Central memory CD8-positive, alpha-beta T cell (primary cell): ENCODE measurements at places on chromosomes 12 and 14.

DNA sequence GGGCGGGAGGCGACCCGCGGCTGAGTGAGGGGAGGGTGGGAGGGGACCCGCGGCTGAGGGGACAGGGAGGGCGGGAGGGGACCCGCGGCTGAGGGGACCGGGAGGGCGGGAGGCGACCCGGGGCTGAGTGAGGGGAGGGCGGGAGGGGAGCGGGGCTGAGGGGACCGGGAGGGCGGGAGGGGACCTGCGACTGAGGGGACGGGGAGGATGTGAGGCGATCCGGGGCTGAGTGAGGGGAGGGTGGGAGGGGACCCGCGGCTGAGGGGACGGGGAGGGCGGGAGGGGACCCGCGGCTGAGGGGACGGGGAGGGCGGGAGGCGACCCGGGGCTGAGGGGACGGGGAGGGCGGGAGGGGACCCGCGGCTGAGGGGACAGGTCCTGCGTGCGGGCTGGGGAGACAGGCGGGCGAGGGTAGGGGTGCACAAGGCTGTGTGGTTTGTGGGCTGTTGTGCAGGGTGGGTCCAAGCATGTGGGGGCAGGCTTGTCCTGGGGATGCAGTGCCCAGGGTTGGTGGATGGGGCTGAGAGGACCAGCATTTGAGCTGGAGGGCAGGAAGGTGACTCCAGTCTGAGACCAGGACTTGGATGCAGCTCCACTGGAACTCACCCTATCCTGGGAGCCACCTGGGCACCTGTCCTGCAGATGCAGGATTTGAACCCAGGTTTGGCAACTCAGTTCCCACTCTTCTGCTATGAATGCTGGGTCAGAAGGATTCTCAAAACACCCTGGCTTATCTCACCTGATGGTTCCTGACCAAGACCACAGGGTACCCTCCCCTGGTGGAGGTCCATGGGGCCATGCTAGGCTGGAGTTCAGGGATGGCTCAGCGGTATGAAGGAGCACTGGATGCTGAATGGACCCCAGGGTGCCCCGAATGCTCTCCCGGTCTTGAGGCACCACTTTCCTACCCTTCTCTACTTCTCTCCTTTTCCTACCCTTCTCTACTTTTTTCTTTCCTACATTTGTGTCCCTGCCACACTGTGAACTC lies 9.4 kb downstream of the PLD4 start:
- DNase-seq: no peak

GRCh38 chr14:35965400-35965799 lies 139.3 kb downstream of the BRMS1L start:
- no peak for DNase-seq

DNA sequence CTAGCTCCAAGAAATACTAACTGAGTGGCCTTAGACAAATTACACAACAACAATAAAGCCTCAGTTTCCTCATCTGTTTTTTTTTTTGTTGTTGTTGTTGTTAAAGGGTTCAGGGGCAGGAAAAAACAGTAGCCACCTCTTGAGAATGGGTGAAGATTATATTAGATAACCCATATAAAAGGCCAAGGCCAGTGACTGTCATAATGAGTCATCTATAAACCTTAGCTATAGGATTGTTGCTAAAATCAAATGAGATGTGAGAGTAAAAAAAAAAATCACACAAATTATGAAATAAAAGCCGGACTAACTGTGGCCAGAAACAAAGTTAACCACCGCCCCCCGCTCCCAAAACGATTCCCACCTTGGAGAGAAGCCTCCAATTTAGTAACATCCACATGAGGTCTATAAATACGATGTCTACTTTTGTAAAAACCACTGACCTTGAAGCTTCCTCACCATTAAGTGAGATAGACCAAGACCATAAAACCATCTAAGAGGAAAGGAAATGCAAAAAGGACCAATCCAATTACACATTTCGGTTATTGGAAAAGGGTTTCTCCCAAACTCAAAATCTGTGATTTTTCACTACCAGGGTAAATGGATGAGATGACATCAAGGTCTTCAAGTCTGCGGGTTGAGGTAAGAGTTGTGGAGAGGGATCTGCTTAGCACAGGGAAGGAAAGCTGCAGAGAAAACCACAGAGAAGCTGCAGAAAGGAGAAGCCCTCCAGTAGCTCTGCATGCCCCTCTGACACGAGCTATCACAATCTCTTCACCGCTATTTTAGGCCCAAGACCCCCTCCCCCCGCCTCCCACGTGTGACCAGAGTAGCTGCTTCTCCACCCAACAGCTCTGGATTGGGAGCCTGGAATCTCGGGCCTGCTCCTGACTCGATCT lies 1.0 kb downstream of the NAA25 start:
- DNase-seq: no peak

DNA sequence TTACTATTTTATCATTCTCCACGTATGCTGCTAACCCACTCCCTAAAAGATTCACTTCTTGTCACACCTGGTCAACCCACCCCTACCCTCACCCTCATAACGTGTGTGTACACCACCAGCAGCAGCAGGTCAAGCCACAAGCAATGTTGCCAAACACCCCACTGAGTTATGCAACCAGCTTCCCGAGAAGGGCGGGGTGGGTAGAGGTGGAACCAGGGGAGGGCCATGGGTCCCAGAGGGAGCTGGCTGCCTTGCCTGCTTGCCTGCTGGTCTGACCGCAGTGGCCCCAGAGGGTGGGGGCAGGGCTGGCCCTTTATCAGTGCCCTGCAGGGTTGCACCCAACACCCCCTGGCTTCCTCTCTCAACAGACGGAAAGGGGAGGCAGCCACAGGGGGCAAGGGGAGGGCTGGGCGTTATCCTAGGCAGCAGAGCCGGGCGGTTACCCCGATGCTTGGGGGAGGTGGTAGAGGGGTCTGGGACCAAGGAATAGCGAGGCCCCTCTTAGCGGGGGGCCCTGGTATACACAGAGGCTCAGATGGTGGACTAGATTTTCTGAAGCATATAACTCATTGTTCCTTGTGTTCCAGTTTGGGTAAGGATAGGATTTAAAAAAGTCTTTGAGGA lies 3.5 kb upstream of the NFE2 start:
- DNase-seq: no peak

GRCh38 chr14:39469094-39469710 lies 37.0 kb upstream of the FBXO33 start:
- no peak for DNase-seq

DNA sequence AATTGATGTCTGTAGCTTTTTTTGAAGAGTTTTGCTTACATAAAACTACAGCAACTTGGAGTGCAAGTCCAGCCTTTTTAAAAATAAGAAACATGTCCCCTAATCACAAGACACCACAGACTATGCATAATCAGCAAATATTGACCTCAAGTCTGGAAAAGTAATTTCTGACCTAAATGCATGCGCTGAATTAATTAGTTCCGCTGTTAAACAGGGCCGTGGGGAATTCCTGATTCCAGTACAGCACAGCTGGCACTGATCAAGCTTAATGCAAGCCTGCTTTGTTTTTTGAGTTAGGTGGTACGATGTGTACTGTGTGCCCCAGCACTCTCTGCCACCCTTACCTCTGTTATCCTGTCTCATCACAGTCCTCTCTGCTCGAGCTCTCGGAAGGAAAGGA lies 9.2 kb downstream of the MLH3 start:
- DNase-seq: no peak

- no peak for DNase-seq
These were observed 81.5 kb downstream of the OSBPL8 start for GRCh38 chr12:76478045-76478444.

DNA sequence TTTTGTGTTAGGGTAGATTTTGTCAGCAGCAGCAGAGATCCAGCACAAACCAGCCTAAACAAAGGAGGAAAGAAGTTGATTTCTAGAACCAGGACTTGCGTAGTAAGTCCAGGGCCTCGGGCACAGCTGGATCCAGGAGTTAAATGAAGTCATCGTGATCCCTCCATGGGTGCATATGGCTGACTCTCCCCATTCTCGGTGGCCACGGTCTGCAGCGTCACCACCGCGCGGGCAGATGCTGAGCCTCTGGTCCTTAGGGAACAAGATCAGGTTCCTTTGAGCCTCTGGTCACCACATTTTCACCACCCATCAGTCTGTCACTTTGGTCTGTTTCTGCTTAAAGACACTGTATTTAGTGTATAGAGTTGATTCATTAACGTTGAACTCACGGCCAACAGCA lies 14.8 kb upstream of the GALNT9 start:
- DNase-seq: no peak

- DNase-seq: no peak
These were observed 70.5 kb downstream of the TMX1 start for GRCh38 chr14:51310505-51310944.

DNA sequence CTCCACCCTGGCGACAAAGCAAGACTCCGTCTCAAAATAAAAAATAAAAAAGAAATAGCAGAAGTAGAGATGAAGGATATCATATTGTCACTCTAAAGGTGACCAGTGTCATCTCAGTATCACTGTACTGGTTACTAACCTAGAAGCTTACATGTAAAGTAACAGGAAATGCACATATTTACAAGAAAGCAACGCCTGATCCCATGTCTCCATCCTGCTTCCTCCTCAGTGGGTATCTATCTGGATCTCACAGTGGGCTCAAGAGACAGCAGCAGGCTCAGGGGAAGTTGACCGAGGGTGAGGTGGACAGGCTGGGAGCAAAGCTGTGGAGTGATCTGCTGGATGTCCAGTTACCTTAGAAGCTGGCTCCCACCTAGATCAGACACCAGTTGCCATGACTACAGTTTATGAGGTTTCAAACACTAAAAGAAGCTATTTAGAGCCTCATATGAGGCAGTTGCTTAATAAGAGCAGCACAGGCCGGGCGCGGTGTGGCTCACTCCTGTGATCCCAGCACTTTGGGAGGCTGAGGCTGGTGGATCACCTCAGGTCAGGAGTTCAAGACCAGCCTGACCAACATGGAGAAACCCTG lies 10.5 kb downstream of the MTRFR start:
- DNase-seq: no peak

- DNase-seq: no peak
These were observed 2.1 kb downstream of the SIX4 start for GRCh38 chr14:60722107-60722356.

- DNase-seq: no peak
These were observed 65.1 kb upstream of the PRB2 start for GRCh38 chr12:11460343-11461023.

DNA sequence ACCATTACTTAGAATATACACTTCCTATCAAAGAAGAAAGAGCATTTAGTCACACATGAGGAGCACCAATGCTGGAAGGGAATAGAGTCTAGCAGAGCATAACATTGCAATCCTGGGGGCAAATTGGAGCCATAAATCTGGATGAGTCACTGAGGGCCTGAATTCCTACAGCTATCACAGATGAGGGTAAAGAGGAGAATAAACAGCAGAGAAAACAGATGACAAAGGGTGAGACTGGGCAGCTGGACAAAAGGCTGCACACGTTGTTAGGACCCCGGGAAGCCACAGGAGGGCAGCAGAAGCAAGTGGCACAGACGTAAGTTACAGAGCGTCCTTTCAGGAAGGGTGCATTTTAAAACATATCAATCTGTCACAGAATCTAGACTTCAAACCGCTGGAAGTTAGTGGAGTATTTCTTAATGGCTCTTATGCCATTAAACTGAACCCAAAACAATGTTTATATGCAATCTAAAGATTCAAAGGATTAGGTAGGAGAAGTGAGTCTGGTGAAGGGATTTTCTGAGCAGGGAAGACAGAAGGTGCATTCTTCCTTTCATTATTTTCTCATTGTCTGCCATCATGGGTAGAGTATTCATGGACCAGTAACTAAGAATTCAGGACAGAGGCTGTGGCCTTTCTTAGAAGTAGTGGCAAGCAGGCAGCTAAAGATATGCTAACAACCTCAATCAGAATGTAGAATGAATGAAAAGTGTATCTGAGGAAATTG lies 159.8 kb upstream of the DAAM1 start:
- DNase-seq: no peak

- DNase-seq: no peak
These were observed 14.1 kb downstream of the RILPL1 start for GRCh38 chr12:123519141-123520001.

GRCh38 chr14:63759456-63759855 lies 31.6 kb upstream of the SGPP1 start:
- no peak for DNase-seq

DNA sequence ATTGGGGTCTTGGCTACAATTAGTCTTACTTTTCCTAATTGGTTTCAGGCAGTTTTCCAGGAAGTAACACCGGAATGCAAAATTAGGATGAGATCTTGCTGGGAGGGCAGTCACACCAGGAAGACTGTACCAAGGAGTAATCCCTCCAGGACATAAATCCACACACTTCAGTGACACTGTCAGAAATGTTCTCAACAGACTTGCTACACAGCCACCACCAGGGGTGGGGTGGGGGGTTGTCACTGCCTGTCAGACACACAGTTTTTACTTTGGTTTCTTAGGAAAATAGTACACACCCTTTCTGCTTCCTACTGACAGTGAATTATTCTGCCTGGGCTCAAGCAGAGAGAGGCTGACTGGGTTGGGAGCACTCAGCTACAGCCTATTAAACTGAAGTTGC lies 102.9 kb upstream of the CCDC196 start:
- DNase-seq: no peak

GRCh38 chr14:65993103-65993502 lies 493.1 kb upstream of the CCDC196 start:
- DNase-seq: no peak

- no peak for DNase-seq
These were observed 138.1 kb downstream of the TMEM132D start for GRCh38 chr12:129765719-129766118.

DNA sequence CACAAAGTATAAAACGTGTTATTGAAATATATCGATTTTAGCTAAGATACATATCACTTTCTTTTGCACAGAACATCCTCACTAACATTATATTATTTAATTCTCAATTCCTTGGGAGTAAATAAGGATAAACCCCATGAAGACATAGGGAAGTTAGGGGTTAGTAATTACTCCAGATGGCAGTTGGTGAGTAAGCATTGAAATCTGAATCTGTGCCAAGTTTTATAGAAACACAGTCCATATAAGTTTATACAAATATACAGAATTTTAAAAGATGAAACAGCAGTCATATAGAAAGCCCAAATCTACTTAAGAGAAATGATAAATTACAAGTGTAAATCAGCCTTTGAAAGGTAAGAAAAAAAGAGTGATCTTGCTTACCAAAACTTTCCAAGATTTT lies 200.4 kb upstream of the SYT10 start:
- no peak for DNase-seq

DNA sequence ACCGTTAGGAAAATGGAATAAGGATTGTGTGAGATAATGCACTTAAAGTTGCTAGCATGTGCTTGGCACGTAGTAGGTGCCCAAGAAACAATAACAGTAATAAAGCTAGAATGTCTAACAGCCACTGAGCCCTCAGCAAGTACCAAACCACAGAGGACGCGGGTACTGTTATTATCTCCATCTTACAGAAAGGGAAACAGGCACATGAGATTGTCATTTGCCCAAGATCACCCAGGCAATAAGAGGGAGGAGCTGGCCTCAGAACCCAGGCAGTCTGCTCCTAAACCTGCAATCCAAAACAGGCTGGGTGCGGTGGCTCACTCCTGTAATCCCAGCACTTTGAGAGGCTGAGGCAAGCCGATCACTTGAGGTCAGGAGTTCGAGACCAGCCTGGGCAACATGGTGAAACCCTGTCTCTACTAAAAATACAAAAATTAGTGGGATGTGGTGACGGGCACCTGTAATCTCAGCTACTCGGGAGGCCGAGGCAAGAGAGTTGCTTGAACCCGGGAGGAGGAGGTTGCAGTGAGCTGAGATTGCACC lies 5.1 kb upstream of the SDS start:
- DNase-seq: no peak
